ENCODE measurements at places on chromosomes 2 and 18.

GRCh38 chr2:215736653-215737290, 276.6 kb downstream of the MREG start:
- no peak for DNase-seq

DNA sequence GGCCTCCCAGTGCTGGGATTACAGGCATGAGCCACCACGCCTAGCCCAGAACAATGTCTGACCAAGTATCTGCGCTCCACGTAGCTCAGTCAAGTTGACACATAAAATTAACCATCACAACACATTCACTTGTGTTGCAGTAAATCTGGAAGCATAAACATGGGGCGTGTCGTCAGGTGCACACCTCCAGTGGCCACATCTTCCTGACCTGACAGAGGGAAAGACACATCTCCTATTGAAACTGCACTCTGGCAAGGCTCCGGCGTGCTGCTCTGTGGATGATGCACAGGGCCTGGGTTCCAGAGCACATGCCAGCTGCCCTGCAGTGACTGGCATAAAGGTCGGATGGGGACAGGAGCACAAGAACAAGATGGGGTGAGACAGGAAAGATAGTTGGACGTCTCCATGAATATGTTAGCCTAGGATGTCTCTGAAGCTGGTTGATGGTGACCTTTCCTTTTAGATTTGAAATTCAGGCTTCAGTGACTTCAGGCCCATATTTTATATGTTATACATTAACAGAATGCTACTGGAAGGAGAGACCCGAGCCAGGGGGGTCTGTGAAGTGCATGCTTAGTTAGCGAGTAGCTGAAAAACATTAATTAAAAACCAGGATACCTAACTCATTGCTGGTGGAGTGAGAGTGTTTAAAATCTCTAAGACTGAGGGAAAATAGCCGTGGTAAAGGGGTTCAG, 10.9 kb downstream of the IMPA2 start:
- no peak for DNase-seq

- DNase-seq, result no peak
Measured at GRCh38 chr2:714005-714741, 37.0 kb upstream of the TMEM18 start.

GRCh38 chr18:24831871-24832665, 371.6 kb downstream of the HRH4 start:
- DNase-seq, result no peak

GRCh38 chr2:223625652-223626051, 23.5 kb upstream of the SCG2 start:
- no peak for DNase-seq

GRCh38 chr2:12412898-12413305, 303.8 kb upstream of the TRIB2 start:
- DNase-seq, result no peak

DNA sequence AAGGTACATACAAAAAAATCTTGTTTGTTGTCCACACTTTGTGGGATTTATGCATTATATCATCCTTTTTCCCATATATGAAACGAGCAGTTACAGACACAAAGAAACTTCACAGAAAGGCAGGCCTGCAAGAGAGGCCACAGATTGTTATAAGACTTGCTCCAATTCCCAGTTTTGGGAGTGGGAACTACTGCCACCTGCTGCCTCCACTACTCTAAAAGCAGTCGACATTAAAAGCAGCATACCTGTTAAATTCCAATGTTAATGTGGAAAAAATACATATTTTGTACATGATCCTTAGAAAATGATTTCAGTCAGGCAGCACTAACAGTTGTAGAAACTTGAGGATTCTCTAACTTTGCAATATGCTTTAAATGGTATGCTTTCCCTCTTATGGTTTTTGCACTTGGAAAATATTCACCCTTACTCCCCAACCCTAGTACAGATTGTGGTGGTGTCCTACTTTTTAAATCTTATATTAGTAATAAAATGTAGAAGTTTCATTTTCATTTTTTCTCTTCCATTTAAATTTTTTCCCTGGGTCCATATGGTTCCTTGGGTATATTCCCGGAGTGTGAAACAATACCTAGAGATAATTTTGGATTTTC, 37.9 kb downstream of the SLC38A11 start:
- peak; percentile 77 for DNase-seq

DNA sequence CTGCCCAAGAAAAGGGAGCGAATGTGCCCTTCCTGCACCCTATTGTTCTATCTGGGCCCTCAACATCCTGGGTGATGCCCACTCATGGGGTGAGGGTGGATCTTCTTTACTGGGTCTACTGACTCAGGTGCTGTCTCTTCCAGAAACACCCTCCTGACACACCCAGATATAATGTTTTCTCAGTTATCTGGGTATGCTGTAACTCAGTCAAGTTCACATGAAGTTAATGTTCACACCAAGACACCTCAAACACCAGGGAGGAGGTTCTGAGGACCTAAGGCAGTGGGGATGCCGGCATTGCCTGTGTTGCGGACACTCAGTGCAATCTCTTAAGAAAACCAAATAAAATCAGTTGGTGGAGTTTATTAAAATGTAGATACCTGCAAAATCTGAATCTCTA, 500.9 kb downstream of the BCL11A start:
- DNase-seq, result no peak

GRCh38 chr2:76467326-76467725, 756.6 kb upstream of the GCFC2 start:
- DNase-seq, result no peak

- DNase-seq, result no peak
Measured at GRCh38 chr2:67408346-67408745, 11.2 kb downstream of the ETAA1 start.

- no peak for DNase-seq
Measured at GRCh38 chr2:45390441-45390840, 220.6 kb downstream of the SRBD1 start.

DNA sequence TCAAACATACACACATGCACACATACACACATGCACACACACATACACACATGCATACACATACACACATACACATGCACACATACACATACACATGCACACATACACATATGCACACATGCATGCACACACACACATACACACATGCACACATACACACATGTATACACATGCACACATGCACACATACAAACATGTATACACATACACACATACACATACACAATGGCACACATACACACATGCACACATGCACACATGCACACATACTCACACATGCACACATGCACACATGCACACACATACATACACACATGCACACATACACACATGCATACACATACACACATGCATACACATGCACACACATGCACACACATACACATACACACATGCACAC, 137.2 kb downstream of the ACKR3 start:
- no peak for DNase-seq

- DNase-seq, result no peak
Measured at GRCh38 chr2:134443814-134444480, 190.1 kb downstream of the MGAT5 start.

GRCh38 chr2:24158131-24158530, 16.7 kb upstream of the FAM228A start:
- no peak for DNase-seq
